ENCODE measurements at places on chromosomes 13 and 19.

DNA sequence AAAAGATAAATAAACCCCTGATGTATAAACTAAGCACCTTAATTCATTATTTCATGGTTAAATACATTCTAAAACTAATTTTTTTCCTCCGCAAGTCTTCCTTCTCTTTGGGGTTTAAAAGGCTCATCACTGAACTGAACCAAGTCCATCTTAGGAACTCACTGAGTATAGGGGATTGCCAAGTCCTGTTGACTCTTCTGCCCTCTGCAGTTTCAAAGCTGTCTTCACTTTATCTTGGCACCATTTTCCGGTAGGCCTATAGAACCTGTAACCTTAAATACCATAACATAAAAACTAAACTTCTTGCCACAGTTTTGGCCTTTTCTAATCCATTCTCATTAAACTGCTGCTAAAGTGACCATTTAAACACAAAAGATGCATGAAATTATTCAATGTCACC, 66.5 kb upstream of the USPL1 start:
- no peak for DNase-seq

- DNase-seq, result no peak
Measured at GRCh38 chr13:46903748-46904147, 6.9 kb upstream of the HTR2A start.

GRCh38 chr19:45443462-45444317, 20.0 kb upstream of the ERCC1 start:
- DNase-seq, result peak; percentile 34

DNA sequence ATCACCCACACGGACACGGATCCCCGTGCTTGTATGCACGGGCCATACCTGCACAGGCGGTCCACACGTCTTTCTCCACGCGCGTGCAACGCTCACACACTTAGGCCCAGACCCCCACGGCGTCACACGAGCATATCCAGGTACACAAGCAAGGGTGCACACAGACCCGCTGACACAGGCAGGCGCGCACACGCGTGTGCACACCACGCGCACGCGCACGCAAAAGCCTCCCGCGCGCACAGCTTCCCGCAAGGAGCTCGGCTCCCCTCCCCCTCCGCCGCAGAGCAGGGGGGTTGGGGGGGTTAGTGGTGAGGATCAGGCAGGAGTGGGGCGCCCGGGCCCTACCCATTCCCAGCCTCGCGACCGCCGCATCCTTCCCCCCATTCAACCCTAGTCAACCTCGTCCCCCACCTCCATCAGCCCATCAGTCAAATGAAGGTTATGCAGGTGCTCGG, 407 bp downstream of the RAB3A start:
- DNase-seq, result peak; percentile 64

DNA sequence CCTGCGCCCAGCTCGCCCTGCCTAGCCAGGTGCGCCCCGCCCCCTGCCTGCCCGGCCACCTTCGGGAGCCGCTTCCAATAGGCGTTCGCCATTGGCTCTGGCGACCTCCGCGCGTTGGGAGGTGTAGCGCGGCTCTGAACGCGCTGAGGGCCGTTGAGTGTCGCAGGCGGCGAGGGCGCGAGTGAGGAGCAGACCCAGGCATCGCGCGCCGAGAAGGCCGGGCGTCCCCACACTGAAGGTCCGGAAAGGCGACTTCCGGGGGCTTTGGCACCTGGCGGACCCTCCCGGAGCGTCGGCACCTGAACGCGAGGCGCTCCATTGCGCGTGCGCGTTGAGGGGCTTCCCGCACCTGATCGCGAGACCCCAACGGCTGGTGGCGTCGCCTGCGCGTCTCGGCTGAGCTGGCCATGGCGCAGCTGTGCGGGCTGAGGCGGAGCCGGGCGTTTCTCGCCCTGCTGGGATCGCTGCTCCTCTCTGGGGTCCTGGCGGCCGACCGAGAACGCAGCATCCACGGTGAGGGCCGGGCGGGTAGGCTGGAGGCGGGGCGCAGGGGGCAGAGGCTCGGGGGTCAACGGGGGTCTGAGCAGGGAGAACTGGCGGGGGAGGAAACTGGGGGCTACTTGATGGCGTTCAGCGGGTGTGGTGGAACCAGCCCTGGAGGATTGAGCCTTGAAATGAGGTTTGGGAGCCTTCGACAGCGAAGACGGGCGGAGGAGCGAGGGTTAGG, at the start of gene SPINT2:
Gene SPINT2, plus strand, starts transcription at position 88 of the 727 bp plus-strand sequence. Its CDS starts 320 bp downstream, at position 408.
- DNase-seq, result no peak

GRCh38 chr19:44746946-44747738, 1.4 kb upstream of the BCL3 start:
- peak; percentile 95 for DNase-seq

DNA sequence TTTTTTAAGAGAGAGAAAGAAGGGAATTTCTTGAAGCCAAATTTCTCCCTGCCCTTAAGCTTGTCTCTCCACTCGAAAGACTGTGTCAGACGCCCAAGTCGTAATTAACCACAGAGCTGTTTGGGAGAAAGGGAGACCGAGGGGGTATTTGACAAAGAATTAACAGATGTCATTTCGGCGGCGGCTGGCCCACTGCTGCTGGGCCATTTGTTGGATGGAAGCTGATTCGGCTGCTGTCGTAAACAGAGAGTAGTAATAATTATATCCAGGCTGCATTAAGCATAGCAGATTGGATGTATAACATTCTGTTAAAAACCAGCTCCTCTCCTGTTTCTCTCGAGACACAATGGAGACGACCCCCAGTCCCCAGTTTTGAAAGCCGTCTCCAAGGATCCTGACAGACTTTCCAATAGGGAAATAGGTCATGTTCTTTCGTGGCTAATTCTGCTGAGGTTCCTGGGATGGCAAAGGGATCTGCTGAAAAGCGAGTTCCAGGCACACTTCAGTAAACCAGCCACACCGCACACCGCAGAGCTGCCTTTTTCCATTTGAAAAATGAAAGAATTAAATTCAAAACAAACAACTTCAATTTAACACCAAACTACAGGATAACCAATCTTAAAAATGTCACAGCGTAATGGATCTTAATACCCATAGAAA, 71.5 kb downstream of the KCTD15 start:
- DNase-seq, result no peak

All from CD4-positive, alpha-beta T cell (primary cell).